ENCODE measurements at places on chromosomes 16 and 17.
A peak's percentile ranks its signal among the peaks of the same experiment; 100 is the strongest.

- DNase-seq, result peak; percentile 75
Observed at GRCh38 chr16:86882586-86883280, 304.4 kb downstream of the FOXL1 start.

GRCh38 chr17:73211745-73212144 lies 18.9 kb downstream of the COG1 start:
- no peak for DNase-seq

DNA sequence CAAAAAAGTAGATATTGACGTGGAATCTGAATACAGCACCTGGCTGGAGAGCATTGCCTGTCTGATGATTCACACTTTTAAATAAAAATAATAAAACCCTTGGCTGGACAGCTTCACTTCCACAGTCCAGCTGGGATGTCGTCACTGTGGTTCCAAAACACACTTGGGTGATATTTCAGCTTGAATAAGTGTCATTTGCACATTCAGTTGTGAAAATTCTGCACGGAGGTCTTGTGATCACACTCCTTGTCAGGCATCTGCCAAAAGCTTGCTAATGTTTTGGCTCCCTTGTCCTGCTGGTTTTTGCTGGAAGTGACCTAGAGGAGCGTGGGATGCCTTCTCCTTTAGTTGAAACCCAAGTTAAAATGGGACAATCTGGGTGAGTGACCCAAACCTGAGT lies 60.7 kb downstream of the PCTP start:
- DNase-seq, result no peak

DNA sequence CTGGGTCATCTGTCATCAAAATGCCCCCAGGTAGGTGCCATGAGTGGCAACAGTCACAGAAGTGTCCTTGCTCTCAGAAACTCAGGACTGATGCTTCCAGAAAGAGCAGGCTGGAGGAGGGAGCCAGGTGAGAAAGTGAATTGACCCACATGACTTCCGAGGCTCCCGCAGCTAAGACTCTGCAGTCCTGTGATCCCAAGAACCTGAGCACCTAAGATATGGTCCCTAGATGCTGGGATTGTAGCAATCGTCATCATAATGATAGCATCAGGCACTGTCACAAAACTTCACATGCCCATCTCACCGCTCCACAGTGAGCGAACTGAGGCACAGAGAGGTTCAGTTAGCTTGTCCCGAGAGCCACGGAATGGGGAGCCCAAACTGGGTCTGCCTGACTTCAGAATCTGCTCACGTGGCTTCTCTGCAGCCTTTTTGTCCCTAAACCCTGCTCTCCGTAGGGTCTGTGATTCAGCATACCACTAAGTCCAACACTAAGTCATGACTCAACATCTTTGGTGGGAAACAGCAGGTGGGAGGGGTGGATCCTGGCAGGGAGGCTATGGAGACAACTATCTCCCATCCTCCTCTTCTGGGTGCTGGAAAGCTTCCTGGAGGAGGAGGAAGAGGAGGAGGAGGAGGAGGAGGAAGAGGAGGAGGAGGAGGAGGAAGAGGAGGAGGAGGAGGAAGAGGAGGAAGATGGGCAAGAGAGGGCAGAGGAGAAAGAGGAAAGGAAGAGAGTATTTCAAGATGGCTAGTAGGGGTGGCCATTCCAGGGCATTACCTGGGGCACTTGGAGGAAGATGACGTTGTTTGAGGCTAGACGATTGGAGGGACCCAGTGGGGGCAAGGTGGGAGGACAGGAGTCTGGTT lies 55.5 kb upstream of the DLX4 start:
- DNase-seq, result peak; percentile 57

- DNase-seq, result no peak
Observed at GRCh38 chr17:38320482-38320881, 23.3 kb downstream of the GPR179 start.

- DNase-seq, result no peak
Observed at GRCh38 chr16:10988164-10988803, 43.9 kb downstream of the CLEC16A start.

- peak; percentile 94 for DNase-seq
Observed at GRCh38 chr16:68328151-68328859, 17.5 kb downstream of the PRMT7 start.

DNA sequence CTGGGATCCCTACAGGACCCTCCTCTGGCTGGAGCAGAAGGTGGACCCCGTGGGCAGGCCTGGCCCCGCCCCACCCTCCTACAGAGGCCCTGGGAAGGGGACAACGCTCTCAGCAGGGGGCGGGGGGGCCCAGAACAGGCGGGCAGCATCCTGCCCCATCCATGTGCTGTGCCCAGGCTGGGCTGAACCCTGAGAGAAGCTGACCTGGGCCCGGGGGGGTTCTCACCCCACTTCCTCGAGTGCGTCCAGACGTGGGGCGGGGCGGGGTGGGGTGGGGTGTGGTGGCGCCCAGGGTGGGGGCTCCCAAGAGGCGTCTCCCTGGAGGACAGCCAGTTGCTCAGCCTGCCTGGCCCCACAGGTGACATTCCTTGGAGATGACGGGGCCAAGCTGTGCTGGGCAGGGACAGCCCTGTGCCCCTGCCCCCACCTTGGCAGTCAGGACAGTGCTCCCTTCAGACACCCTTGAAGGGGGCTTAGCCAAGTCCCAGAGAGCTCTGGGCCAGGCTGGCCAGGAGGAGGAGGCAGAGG lies 390 bp upstream of the UNC13D start:
- no peak for DNase-seq

GRCh38 chr17:69044371-69044770 lies 16.4 kb downstream of the ABCA9 start:
- DNase-seq, result no peak

DNA sequence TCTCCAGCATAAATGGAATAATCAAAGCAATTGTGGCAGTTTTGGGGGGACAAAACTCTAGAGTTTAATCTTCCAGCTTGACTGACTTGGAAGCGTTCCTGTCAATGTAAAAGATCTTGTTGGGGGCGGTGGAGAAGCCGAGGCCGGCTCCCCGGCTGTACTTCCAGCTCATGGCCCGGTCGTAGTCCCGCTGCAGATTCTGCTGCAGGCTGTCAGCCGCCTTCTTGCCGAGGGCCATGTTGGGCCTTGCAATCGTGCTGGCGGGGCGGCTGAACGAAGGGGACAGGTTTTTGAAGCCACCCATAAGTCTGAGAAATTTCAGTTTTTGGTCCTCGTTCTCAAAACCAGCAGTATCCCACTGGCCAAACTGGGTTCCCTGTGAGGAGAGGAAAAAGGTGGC lies 11.2 kb downstream of the KNOP1 start:
- DNase-seq, result no peak

- no peak for DNase-seq
Observed at GRCh38 chr17:78134899-78135385, 4.4 kb downstream of the TMC8 start.

DNA sequence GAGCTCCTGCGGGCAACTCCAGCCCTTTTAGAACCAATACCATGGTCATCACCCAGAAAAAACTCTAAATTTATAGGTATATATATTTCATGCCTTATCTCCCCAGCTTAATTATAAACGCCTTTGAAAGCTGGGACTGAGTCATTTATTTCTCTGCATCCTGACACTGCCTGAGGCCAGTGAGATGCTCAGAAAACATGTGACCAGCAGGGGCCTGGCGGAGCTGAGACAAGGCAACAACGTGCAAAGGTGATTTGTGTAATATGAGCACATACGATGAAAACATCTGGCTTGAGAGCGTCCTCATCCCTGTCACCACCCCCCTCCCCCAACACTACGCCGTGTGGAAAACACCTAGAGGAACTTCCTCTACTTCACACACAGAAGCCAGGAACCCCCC lies 22.7 kb downstream of the NXN start:
- DNase-seq, result no peak

DNA sequence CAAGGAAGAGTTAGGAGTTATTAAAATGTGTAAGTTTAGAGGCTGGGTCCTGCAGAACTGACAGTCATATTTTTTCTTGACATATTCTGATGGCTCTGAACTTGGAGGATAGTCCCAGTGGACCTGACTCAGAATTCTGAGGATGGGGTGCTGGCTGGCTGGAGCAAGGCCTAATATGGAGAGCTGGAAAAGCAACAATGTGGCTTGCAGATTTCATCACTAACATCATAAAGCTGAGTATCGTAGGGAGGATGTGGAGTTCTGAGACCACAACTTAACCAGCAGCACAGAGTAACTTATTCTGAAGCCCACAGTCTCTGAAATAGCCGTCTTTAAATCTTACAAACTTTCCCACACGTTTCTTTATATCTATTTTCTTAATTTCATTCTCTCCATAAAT lies 2.3 kb downstream of the KRTAP1-5 start:
- no peak for DNase-seq

- no peak for DNase-seq
Observed at GRCh38 chr17:57404073-57404472, 147.8 kb downstream of the MSI2 start.
